ENCODE measurements at places on chromosomes 16 and 17. TPM values are rescaled to one million over a fixed set of nuclear protein-coding genes. Genes with fewer than 3 reads are reported as not detected.

Gene ITGAX
- total RNA-seq, result not detected

Gene CHRNE
- total RNA-seq, result 4.9 TPM

Gene CCL14
- total RNA-seq, result not detected

- DNase-seq, result peak; percentile 61
These were observed 7.7 kb downstream of the HOXB4 start for GRCh38 chr17:48570325-48571023.

Gene PRSS36
- 3.8 TPM for total RNA-seq

Gene TBC1D3I
- total RNA-seq, result 0.09 TPM

Gene SLC2A4
- total RNA-seq, result 0.18 TPM

- peak; percentile 47 for DNase-seq
These were observed 4.8 kb upstream of the QPRT start for GRCh38 chr16:29674188-29674587.

GRCh38 chr16:79092846-79093245 lies 507.7 kb downstream of the MAF start:
- no peak for DNase-seq

DNA sequence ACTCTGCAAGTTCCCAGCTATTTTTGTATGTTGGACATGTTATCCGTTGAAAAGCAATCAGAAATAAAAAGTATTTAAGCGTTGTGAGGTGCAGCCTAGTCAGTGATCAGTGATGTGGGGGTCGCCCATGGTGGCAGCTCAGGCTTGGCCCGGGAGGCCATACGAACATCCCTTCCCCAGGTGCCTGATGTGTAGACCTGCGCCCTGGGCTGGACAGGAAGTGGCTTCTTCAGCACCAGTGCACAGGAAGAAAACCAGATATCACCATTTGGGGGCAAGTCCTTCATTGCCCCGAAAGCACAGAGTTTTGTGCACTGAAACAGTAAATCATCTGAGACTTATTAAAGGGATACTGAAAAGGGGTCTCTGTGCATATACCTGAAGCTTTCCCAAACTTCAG lies 98.9 kb downstream of the SOCS1 start:
- no peak for DNase-seq

Gene OR2C1
- total RNA-seq, result not detected

- DNase-seq, result peak; percentile 50
These were observed at the start of gene CCL7 for GRCh38 chr17:34269969-34270368. CCL7 (plus strand) TSS chr17:34270221; CDS start chr17:34270291, 70 bp downstream.

DNA sequence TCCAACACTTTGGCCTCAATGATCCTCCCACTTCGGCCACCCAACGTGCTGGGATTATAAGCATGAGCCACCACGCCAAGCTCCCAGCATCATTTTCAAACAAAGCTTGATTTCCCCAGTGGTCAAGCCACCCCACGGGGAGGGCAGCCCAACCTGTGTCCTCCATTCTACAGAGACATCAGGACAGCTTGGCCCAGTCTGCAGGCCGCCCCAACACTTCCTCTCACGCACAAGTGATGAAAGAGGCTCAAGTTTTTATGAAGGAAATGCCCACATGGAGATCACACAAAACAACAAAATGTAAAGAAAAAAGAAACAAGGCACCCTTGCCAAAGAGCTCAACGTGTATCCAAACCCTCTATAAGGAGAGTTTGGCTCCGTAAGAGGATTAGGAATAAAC lies 112.4 kb downstream of the XYLT1 start:
- no peak for DNase-seq

GRCh38 chr17:41535764-41536481 lies 7.8 kb upstream of the KRT19 start:
- DNase-seq, result no peak

Gene MYL4
- not detected for total RNA-seq

Gene TNS4
- total RNA-seq, result not detected

DNA sequence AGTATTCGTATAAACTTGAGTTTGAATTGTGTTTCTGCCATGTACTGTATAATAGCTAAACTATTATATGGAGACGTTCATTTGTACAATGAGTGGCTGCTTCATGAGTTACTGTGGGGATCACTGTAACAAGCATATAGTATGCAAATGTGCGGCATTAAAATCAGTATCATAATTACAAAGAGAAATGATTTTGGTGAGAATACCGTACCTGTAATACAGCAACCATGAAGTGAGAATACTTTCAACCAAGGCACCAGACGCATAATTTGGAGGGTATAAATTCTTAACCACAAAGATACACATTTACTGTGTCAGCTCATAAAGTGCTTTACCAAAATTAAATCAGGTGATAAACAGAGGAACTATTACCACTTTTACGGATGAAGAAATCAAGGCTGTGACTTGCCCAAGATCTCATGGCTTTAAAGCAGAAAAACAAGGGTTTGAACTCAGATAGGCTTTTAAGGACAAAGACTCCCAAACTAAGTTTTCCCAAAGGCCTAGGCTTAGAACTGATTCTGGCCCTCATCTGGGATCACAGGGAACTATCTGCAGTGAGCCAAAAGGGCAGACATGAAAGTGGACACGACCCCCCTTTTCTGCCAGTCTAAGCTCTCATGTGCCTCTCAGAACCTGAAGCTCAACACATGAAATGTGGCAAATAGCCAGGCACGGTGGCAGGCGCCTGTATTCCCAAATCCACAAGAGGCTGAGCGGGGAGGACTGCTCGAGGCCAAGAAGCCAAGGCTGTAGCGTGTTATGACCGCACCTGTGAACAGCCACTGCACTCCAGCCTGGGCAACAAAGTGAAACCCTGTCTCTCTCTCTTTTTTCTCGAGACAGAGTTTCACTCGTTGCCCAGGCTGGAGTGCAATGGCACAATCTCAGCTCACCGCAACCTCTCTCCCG lies 6.4 kb downstream of the RPS15A start:
- no peak for DNase-seq

GRCh38 chr17:57979076-57979475 lies 9.0 kb downstream of the VEZF1 start:
- no peak for DNase-seq

Gene ZNF385C
- total RNA-seq, result not detected

Gene ARHGDIG
- 1.6 TPM for total RNA-seq

DNA sequence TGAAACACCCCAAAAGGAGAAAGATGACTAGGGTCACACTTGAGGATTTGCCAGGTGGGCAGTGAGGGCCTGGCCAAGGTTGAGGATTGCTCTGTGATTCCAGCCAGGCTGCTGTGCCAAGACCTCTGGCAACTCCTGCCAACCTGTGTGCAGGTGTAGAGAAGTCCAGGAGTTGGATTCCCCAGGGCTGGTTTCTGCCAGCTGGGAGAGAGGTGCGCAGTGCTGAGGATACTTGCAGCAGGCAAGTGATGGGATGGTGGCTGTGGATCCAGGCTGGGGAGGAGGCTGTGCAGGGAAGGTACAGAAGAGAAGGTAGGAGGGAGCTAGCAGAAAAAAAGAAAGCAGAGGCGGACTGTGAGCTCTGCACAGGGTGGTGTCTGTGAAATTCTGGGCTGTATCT lies 6.6 kb downstream of the RIPOR1 start:
- DNase-seq, result no peak

Gene TMC7
- total RNA-seq, result 1.5 TPM

Gene HS3ST3A1
- total RNA-seq, result 8.3 TPM

DNA sequence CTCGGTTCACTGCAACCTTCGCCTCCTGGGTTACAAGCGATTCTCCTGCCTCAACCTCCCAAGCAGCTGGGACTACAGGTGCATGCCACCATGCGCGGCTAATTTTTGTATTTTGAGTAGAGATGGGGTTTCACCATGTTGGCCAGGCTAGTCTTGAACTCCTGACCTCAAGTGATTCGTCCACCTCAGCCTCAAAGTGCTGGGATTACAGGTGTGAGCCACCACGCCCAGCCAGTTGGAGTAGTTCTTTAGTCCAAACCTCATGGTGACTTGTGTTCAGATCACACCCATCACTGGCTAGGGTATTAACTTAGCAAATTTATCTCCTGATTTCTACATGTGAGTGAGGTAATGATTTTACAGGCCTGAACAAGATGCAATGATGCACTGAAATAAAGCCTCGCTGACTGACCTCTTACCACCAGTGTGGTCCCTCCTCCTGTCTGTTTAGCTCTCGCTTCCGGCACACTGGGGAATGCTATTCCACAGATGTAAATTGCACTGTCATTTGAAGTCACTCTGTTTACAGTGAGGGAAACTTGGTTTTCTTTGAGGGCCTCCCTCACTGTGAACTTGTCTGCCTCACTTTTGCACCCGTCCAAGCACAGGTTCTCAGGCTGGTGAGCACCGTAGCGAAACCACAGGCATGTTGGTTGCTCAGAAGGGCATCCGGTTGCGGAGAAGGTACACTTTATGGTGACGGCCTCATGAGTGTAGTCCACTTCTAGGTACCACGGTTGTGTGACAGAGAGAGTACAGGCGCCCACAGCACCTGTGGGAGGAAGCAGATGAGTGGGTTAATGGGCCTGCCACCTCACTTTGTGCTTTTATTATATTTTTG lies 5.5 kb downstream of the IGSF6 start:
- DNase-seq, result no peak

DNA sequence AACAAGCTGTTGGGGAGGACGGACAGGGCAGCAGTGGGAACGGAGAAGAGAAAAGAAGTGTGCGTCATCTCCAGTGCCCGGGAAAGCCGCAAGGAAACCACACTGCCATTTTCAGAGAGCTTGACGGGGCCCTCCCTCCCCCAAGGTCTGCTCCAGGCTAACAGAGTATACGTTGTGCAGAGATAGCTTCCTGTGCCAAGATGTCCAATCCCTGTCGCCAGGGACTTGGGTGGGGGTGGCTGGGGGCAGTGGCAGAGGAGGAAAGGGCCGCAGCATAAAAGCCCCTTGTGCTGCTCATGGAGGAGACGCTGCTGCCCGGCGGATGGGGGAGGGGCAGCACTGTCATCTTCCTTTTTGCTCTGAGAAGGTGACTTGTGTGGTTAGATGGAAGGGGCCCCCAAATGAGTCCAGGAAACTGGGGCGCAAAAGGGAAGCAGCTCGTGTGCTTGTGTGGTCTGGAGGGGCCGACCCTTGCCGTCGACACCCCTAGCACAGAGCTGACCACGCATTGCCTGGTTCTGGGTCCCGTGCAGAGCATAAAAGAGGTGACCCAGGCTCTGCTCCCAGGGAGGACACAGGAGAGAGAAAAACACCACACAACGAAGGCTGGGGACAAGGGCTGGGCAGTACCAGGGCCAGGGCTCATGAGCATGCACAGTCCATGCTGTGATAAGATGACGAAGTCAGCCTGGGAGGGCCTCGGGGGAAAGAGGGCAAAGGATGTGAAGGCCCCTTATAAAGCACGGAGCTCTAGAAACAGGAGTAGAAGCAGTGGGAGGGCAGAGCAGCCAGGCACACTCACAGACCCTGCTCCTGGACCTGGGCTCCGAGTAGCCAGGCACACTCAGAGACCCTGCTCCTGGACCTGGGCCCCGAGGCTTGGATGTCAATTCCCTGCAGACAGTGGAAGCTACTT lies 372.7 kb downstream of the SLC39A11 start:
- DNase-seq, result no peak

Gene OMG
- total RNA-seq, result 3.9 TPM

- DNase-seq, result no peak
These were observed 9.3 kb downstream of the SSTR5 start for GRCh38 chr16:1081734-1082265.

Gene TPSD1
- not detected for total RNA-seq

GRCh38 chr17:61179380-61179806 lies 220.2 kb upstream of the TBX2 start:
- no peak for DNase-seq

DNA sequence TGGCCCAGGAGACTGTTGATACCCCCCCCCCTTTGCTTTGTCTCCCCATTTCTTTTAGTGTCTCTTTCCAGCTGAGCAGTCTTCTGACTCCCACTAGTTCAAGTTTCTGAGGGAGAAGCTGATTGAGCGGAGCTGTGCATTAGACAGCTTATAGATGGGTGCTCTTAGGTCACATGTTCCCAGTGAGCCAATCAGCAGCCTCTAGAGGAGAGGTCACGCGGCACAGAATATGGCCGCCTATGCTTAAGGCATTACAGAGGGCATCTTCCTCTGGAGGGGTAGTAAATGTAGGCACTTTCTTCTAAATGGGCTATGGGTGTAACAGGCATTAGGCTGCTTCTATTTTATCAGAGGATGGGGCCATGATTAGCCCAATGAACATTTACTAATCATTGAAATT lies 131.6 kb downstream of the CDH13 start:
- no peak for DNase-seq

DNA sequence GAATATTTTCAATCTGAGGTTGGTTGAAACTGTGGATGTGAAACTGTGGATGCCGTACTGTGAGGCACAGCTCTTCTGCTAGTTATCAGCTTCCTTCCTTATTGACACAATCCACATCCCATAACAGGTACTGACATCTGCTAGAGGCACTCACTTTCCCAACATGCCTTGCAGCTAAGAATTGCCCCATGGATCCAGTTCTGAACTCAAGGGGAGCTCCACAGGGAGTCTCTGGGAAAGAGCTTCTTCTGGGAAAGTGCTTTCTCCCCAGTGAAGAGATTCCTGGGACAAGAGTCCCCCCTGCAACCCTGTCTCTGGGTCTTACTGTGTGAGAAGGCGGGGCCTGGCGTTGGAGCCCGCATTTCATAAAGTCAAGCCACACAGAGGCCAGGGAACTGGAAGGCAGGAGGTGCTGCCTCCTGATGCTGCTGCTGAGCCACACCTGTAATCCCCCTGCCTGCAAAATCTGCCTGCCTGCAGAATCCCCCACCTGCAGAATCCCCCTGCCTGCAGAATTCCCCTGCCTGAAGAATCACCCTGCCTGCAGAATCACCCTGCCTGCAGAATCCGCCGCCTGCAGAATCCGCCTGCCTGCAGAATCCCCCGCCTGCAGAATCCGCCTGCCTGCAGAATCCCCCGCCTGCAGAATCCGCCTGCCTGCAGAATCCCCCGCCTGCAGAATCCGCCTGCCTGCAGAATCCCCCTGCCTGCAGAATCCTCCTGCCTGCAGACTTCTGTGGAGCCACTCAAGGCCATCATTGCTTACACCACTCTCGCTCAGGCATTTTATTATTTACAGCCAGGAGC lies 305.4 kb downstream of the FOXL1 start:
- no peak for DNase-seq

- peak; percentile 43 for DNase-seq
These were observed 114.5 kb downstream of the SMG6 start for GRCh38 chr17:2188971-2189630.

- no peak for DNase-seq
These were observed 50.6 kb downstream of the PLD6 start for GRCh38 chr17:17155568-17155967.

GRCh38 chr16:30010844-30011713 lies at the start of gene DOC2A:
DOC2A (minus strand) TSS chr16:30011027; CDS start chr16:30010222, 805 bp downstream.
- DNase-seq, result no peak

GRCh38 chr16:21167360-21167759 lies 8.9 kb downstream of the LDAF1 start:
- peak; percentile 60 for DNase-seq

- DNase-seq, result peak; percentile 39
These were observed 95.7 kb downstream of the CACNG1 start for GRCh38 chr17:67139784-67140665.
